Brain pericyte (primary cell): ENCODE measurements at places on chromosomes 12 and 14.

DNA sequence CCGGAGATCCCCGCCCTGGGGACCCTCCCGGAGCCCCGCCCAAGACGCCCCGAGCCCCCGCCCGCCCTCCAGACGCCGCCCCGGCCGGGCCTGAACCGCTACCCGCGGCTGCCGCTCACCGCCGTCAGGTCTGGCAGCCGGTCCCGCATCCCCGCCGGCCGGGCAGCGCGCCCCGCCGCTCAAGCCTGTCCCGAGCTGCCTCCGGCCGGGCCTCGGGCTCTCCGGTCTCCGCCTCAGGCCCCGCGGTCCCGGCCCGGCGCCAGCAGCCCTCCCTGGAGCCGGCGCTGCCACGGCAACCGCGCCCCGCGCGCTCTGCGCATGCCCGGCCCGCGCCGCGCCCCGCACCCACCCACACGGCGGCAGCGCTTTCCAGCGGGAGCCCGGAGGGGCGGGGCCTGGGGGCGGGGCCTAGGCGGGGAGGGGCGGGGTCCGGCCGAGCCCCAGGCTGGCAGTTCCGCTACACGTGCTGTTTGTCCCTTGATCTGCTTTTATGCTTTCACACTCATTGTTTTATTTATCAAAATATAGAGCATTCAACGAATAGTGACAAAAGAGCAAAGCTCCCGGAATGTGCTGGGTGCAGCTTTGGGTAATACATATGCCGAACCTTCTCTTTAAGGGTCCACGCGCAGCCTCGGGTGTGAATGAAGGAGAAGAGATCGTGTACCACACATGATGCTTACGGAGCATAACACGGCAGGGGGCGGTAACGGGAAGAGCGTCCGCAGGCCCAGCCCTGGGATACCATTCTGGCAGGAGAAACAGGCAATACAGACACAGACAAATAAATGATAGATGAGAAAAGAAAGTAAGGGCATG is at the start of gene STX2:
Gene STX2, minus strand, starts transcription at position 300 of the 819 bp plus-strand sequence. Its CDS starts 151 bp downstream, at position 149.
- DNase-seq = no peak

DNA sequence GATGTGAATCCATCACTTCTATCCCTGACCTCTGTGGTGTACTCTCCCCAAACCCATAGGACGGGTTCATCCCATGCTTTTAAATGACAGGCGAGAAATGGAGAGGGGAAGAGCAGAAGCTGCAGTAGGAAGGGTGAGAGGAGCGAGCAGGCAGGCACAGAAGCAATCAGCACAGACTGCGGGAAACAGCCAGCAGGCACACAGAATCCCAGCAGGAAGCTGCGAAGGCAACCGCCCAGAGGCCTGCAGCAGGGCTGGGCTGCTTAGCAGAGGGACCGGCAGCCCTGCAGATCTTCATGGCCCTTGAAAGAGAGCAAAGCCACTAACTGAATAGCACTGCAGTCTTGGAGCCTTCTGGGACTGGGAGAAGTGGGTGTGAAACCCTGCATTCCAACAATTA is 287.0 kb upstream of the FKBP4 start:
- DNase-seq = no peak

DNA sequence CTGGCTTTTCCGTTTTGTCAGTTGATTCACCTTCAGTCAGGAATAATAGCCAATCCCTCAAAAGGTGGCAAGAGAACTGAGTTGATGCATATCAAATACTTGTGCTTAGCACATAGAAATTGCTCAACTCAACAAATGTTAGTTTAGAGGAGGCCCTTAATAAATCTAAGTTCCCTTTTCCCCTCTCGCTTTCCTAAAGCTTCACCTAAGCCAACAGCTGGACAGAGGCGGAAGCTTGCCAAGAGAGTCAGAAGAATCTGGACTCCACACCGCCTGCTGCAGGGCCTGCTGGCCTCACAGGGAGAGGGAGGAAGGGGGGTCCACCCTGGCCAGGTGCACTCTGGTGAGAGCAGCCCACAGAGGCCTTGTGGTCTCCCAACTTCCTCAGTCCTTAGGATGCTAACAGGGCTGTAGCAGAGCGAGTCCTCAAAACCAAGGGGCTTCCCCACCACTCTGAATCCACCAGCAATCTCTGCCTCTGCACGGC is 213.1 kb downstream of the CHST11 start:
- DNase-seq = no peak

GRCh38 chr14:26993556-26993955 is 395.7 kb upstream of the NOVA1 start:
- no peak for DNase-seq

DNA sequence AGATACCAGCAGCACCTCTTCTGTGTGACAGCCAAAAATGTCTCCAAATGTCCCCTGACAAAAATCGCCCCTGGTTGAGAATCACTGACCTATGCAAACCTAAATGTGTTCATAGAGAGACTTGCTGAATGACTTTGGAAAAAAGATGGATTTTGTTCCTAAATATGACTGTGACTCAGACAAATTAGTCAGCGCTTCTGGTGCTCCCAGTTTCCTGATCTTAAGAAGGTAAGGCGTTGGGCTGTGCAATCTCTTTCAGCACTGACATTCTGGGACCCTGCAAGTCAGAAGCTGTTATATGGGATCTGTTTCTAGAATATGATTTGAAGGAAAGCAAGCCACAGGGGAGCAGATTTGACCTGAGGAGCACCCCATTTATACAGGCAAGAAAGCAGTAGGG is 90.6 kb upstream of the PWP1 start:
- DNase-seq = no peak

GRCh38 chr12:78260976-78261375 is 430.3 kb downstream of the NAV3 start:
- DNase-seq = no peak

- DNase-seq = no peak
Observed at GRCh38 chr14:93548102-93548843, 117.5 kb downstream of the UNC79 start.

- DNase-seq = no peak
Observed at GRCh38 chr12:92408072-92408900, 262.6 kb upstream of the BTG1 start.

DNA sequence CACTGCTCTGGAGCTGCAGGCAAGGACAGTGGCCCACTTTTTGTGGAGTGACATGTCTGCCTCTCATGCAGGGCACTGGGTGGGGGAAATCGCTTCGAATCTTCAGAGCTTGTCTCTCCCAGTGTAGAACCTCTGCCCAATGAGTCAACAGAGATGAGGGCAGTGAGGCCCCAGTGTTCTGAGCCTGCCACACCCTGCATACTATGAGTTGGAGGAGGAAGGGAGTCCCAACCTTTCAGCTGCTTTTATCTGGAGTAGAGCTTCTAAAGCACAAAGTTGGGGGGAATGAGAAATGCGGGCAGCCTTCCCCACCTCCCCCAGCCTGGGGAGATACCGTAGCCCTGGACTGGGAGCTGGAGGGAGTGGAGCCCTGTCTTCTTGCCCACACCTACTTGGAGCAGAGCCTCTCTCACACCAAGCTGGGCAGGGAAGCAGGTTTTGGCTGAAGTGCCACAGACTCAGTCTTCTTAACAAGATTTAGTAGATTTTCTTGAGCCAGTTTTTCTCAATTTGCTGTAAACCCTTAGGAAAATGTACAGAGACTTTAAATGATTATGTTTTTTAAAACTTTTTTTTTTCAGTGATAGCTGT is 159.1 kb downstream of the ADGRD1 start:
- DNase-seq = no peak

DNA sequence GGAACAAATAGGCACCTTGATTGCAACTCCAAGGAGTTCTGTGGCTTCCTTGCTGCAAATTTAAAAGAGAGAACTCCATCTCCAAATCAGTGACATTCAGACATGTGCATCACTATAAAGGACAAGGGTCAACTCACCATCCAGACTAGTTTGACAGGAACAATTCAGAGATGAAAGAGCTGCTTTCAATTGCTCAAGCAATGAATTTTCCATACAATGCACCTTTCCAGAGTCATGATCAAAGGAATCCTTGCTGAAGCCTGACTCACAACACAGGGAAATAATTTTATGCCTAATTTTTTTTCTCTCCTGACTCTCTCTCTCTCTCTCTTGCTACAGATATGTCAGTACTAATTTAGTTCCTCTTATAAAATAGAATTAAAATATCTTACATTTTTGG is 380.5 kb upstream of the GARIN6 start:
- DNase-seq = no peak

- DNase-seq = no peak
Observed at GRCh38 chr12:77382096-77382742, 316.9 kb upstream of the E2F7 start.

- DNase-seq = peak; percentile 22
Observed at GRCh38 chr12:22625762-22626294, 857 bp downstream of the ETNK1 start.

- DNase-seq = no peak
Observed at GRCh38 chr12:14989790-14990189, 16.9 kb downstream of the PDE6H start.

GRCh38 chr14:85175556-85175955 is 354.4 kb upstream of the FLRT2 start:
- DNase-seq = no peak

DNA sequence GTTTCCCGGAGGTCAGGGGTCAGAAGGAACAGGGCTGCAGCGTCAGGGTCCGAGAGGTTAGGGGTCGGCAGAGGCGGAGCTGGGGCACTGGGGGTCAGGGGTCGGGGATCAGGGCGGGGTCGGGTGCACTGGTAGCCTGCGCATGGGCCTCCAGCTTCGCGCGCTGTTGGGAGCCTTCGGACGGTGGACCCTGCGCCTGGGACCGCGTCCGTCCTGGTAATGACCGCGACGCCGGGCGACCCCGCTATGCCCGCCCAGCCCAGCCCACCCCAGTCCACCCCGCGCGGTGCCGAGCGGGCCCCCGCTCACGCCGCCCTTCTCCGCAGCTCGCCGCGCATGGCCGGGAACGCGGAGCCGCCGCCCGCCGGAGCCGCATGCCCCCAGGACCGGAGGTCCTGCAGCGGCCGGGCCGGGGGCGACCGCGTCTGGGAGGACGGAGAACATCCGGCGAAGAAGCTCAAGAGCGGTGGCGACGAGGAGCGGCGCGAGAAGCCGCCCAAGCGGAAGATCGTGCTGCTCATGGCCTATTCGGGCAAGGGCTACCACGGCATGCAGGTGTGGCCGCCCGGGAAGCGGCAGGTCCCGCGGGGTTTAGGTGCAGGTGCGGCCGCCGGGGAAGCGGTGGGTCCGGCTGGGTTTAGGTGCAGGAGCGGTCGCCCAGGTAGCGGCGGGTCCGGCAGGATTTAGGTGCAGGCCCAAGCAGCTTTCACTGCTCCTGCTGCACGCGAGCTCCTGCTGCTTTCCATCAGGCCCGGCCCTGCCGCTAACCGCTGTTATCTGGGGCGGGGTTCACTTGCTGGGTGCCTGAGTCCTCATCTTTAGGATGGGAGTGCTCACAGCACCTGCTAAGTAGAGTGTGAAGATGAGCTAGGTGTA is 743 bp downstream of the PUS1 start:
- no peak for DNase-seq

DNA sequence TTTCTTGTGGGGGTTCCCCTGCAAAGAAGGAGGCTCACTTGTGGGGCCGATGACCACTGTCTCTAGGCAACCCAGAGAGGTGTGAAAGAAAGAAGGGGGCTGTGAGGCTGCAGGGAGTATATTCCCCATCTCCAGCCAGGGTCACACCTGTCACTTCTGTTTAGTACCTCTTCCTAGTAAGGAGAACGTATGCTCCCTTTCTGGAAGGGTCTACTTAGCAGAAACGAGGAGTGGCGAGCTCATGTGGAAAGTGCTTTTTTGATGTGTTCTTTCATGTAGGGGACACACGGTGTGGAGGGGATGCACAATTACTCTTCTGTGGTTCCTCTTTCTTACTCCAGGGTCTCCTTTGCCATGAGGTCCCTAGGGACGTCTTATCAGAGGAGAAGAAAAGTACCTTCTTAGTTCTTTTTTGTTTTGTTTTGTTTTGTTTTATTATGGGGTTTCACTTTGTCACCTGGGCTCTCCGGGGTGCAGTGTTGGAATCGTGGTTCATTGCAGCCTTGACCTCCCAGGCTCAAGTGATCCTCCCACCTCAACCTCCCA is 58.3 kb downstream of the PRKCH start:
- DNase-seq = no peak

GRCh38 chr12:85516667-85517325 is 236.8 kb downstream of the ALX1 start:
- no peak for DNase-seq

- no peak for DNase-seq
Observed at GRCh38 chr12:6281081-6281809, 29.2 kb upstream of the PLEKHG6 start.

GRCh38 chr14:33676135-33676566 is 274.7 kb downstream of the EGLN3 start:
- DNase-seq = peak; percentile 65

DNA sequence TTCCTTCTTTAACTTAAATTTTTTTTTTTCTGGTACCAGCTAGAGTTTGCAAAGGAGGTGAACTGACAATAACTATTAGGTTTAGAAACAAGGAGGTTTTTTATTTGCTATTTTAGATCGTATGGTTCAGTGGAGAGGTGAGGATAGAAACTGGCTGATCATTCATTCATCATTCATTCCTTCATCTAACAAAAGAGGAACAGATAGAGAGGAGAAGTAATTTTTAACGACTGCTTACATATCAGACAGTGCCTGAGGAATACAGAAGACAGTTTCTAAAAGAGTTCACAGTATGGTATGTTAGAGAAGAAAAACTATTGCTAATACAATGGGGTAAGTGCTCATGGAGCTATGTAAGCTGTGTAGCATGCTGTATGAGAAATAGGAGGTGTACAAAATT is 111.1 kb downstream of the ERC1 start:
- no peak for DNase-seq

DNA sequence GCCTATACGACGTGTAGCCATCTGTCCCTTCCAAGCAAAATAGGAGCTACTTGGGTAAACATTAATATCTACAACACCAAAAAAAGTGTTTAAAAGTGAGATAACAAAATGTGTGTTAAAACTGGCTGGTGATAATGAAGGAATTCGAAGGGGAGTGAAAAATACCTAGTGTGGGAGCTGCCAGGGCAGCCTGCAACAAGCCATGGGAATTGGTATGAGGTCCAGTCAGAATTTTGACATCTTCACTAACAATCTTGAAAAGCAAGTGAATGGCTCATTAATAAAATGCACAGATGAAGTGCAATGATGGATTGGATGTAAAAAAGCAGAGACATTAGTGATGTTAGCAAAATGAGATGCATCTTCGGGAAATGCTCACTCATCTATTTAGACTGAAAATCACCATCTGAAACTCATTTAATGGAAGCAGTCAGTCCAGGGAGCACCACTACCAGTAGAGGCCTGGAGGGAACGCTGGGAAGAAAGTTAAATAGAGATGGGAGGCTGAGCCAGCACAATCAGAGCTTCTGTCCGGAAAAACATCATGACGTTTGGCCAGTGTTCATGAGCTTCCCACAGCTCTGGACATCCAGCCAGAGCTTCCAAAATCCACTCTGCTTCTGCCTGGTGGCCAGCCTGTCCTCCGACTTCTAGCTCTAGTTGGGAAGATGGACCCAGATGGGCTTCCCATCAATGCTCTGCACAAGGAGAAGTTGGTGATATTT is 405.0 kb upstream of the TMTC1 start:
- DNase-seq = no peak

DNA sequence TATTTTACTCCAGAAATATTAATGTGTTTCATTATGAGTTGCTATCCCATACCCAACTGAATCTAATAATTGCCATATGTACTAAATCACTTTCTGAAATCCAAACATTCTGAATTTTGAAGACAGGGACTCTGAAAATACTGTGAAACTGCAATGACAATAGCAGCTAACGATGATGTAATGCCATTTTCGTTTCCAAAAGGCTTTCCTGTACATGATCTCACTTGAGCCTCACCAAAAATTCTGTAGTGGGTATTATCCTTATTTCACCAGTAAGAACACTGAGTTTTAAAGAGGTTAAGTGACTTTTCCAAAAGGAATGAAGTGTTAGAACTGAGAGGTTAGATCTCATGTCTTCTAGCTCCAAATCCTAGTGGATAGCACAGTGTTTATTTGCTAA is 133.3 kb downstream of the FLRT2 start:
- DNase-seq = no peak
